ENCODE measurements at places on chromosomes 3 and 15.
A peak's percentile ranks its signal among the peaks of the same experiment; 100 is the strongest.

- no peaks in the 10 kb centered on the region for H3K4me1 ChIP-seq
- no peaks in the 10 kb centered on the region for H3K36me3 ChIP-seq
- no peak overlapping the region for H3K27ac ChIP-seq
- H3K4me3 ChIP-seq, result no peak overlapping the region
- no peaks in the 10 kb centered on the region for H3K27me3 ChIP-seq
- no peak for DNase-seq
These were observed 42.3 kb downstream of the TM4SF18 start for GRCh38 chr3:149291178-149291577.

GRCh38 chr15:34264076-34264475, 39.3 kb downstream of the EMC4 start:
- H3K36me3 ChIP-seq, result no peaks in the 10 kb centered on the region
- no peaks in the 10 kb centered on the region for H3K4me1 ChIP-seq
- no peak for DNase-seq
- H3K27ac ChIP-seq, result no peak overlapping the region
- H3K4me3 ChIP-seq, result no peak overlapping the region

- H3K4me3 ChIP-seq, result peak overlapping the region; percentile 25
- peak; percentile 76 for DNase-seq
- peaks cover 73% of the 10 kb centered on the region for H3K36me3 ChIP-seq
- no peaks in the 10 kb centered on the region for H3K27me3 ChIP-seq
- peaks cover 100% of the 10 kb centered on the region for H3K4me1 ChIP-seq
These were observed 15.2 kb downstream of the FSTL1 start for GRCh38 chr3:120435621-120436020.

GRCh38 chr3:195182470-195182795, 88.5 kb downstream of the XXYLT1 start:
- peak overlapping the region; percentile 47 for H3K27ac ChIP-seq
- no peaks in the 10 kb centered on the region for H3K27me3 ChIP-seq
- no peaks in the 10 kb centered on the region for H3K36me3 ChIP-seq
- peak overlapping the region; percentile 48 for H3K4me3 ChIP-seq
- peaks cover 26% of the 10 kb centered on the region for H3K4me1 ChIP-seq
- peak; percentile 83 for DNase-seq

GRCh38 chr15:58221591-58222241, 83.5 kb downstream of the AQP9 start:
- no peaks in the 10 kb centered on the region for H3K36me3 ChIP-seq
- DNase-seq, result peak; percentile 56
- no peak overlapping the region for H3K4me3 ChIP-seq

GRCh38 chr3:45958321-45958791, 15.1 kb downstream of the CXCR6 start:
- peak; percentile 95 for DNase-seq
- peak overlapping the region; percentile 70 for H3K27ac ChIP-seq
- no peak overlapping the region for H3K4me3 ChIP-seq

DNA sequence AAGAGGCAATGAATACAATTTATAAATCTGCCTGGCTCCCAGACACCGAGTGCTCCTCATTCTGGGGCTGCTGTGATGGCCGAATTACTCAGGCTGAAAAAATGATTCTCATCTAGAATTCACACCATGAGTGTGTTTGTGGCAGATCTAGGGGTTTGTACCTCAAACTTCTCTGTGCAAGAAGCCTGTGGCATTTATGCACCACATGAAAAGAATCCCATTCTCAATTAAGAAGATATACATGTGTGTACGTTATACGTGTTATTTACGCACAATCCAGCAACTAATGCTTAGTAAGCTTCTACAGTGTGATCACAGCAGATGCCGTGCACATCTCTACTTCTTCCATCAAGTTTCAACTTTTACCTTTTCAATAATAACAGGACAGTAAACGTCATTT, 476.8 kb downstream of the SHQ1 start:
- no peak for DNase-seq
- H3K4me1 ChIP-seq, result no peaks in the 10 kb centered on the region
- H3K4me3 ChIP-seq, result no peak overlapping the region
- H3K27ac ChIP-seq, result no peak overlapping the region
- no peaks in the 10 kb centered on the region for H3K27me3 ChIP-seq

GRCh38 chr3:18410205-18410604, 14.9 kb downstream of the SATB1 start:
- H3K27ac ChIP-seq, result no peak overlapping the region
- no peak overlapping the region for H3K4me3 ChIP-seq
- H3K4me1 ChIP-seq, result no peaks in the 10 kb centered on the region

- H3K36me3 ChIP-seq, result no peaks in the 10 kb centered on the region
- H3K4me1 ChIP-seq, result peaks cover 5% of the 10 kb centered on the region
These were observed 93.2 kb upstream of the ARHGEF3 start for GRCh38 chr3:56894881-56895431.

- no peak overlapping the region for H3K27ac ChIP-seq
- no peak for DNase-seq
- H3K4me1 ChIP-seq, result no peaks in the 10 kb centered on the region
- H3K4me3 ChIP-seq, result no peak overlapping the region
- no peaks in the 10 kb centered on the region for H3K27me3 ChIP-seq
These were observed 183.3 kb downstream of the PDE8A start for GRCh38 chr15:85164841-85165466.

DNA sequence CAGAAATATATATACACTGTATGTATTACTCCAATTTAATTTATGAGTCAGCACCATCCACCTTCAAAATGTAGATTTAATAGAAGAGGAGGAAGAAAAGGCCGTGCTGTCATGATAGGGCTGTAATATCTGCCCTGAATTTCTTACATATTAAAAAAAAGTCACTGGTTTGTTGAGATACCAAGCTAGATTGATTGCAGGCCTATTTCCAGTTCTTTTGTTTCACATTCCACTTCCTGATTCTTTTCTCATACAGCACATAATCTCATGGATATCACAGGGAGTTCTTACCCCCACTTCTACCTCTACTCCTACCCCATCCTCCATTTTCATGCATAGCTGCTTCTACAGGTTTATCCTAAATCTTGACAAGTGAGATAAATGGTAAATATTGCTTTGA, 290.3 kb downstream of the ZBTB20 start:
- H3K36me3 ChIP-seq, result no peaks in the 10 kb centered on the region
- H3K27ac ChIP-seq, result no peak overlapping the region
- H3K27me3 ChIP-seq, result no peaks in the 10 kb centered on the region
- H3K4me3 ChIP-seq, result no peak overlapping the region

DNA sequence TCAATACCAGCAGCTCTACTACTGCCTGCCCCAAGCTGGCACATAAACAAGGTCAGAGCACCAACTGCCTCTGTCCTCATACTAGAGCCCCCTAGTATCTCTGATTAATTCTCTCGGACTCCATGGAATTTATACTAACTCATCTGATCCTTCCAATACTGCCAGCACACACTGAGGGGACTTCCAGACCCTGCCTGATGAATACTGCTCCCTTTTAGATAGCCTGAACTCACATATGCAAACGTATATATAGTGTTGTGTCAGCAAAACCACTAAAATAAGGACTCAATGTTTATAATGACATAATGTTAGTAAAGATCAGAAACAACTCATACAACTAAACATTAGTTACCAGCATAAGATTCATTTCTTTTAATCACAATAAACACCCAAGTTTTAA, 25.0 kb downstream of the CEP70 start:
- H3K36me3 ChIP-seq, result no peaks in the 10 kb centered on the region
- no peaks in the 10 kb centered on the region for H3K4me1 ChIP-seq
- DNase-seq, result no peak
- no peaks in the 10 kb centered on the region for H3K27me3 ChIP-seq
- no peak overlapping the region for H3K4me3 ChIP-seq

DNA sequence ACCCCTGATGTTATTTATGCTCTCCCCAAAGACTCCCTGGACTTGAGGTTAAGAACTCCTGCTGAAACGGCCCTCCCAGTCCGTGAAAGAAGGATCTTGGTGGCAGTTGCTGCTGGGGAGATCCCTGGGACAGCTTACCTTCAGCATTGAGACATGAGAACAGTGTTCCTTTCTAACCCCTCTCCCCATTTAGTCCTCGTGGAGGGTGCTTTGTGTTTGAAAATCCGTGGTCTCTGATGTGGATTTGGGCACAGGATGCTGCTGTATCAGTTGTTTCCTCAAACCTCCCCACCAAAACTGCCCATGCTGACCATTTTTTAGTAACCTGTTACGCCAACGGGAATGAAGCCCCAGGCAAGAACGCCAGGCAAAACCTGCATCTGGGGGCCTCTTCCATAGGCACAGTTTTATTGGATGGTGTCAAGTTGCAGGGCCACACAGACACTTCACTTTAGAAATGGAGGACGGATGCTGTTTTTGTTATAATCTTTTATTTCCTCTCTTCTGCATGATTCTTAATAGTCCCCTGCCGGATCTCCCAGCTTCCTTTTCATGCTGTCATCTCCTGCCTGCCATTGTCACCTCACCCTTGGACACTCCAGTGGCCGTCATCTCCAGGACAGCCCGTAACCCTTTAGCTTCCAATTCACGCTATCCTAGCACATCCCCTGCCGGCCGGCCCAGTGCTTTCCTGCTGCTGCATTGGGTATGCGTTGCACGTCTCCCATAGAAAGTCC, 31.7 kb upstream of the CEMIP start:
- no peak for DNase-seq
- peaks cover 15% of the 10 kb centered on the region for H3K4me1 ChIP-seq
- no peak overlapping the region for H3K4me3 ChIP-seq
- H3K27ac ChIP-seq, result no peak overlapping the region
- no peaks in the 10 kb centered on the region for H3K27me3 ChIP-seq

DNA sequence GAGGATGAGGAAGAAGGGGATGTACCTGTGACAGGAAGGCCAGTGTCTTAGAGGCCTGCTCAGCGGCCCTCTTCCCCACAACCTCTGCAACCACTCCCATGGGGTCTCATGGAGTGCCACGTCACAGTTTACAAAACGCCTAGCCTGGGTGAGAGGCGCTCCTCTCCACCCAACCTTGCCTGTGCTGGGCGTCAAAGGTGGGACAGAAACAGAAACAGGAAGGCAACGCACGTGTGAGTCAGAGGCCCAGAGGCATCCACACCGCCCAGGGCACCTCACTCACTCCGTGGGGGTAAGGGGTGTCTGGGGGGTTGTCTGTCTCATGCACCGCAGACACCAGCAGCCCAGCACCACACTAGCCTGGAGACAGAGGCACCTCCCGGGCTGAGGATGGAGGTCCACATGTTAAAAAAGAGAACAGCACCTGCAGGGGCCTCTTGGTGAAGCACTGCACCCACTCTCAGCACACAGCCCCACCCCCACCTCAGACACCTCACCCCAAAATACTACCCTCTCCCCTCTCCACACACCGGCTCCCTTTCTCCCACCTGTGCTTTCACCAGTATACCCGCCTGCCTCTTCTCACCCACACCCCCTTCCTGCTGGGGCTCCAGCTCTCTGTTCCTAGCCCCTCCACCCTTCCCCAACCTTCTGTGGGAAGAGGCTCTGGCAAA, 4.7 kb upstream of the CALML4 start:
- no peak overlapping the region for H3K4me3 ChIP-seq
- DNase-seq, result no peak
- no peaks in the 10 kb centered on the region for H3K27me3 ChIP-seq
- H3K4me1 ChIP-seq, result 0 out of 2 replicates have a peak, but pooled peaks cover 3% of the 10 kb centered on the region
- no peaks in the 10 kb centered on the region for H3K36me3 ChIP-seq

DNA sequence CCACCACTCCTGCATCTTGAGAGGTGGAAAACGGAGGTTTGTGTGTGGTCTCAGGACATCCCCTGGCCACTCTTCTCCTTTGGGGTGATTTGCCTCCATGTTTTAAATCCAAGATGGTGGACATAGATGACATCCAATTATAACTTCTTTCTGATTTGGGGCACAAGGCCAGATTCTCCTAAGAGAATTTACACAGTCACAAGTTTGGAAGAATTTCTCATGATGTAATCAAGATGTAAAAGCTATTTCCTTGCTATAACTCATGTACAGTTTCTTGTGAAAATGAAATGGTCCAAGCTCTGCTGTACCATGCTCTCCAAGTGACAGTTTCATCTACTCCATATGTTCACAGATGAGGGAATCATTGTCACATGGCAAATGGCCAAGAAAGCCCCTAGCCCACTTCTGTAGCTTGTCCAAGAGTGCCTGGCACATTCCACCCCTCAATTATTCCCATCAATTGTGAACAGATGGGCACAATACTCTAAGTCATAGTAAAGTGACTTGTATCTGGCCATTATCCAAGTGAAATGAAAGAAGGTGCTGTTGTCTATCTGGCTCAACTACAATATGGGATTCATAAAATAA, 134.6 kb upstream of the ROPN1 start:
- no peak for DNase-seq
- H3K4me3 ChIP-seq, result no peak overlapping the region
- no peaks in the 10 kb centered on the region for H3K27me3 ChIP-seq
- H3K4me1 ChIP-seq, result 0 out of 2 replicates have a peak, but pooled peaks cover 5% of the 10 kb centered on the region

GRCh38 chr3:19769694-19770093, 164.3 kb downstream of the EFHB start:
- H3K4me3 ChIP-seq, result no peak overlapping the region
- H3K36me3 ChIP-seq, result no peaks in the 10 kb centered on the region
- no peak for DNase-seq
- H3K27ac ChIP-seq, result no peak overlapping the region

- no peak overlapping the region for H3K4me3 ChIP-seq
- no peaks in the 10 kb centered on the region for H3K36me3 ChIP-seq
- H3K27me3 ChIP-seq, result peaks cover 99% of the 10 kb centered on the region
- no peak overlapping the region for H3K27ac ChIP-seq
- H3K4me1 ChIP-seq, result no peaks in the 10 kb centered on the region
These were observed 7.6 kb upstream of the FOXB1 start for GRCh38 chr15:59996298-59997041.

- DNase-seq, result no peak
- peaks cover 42% of the 10 kb centered on the region for H3K36me3 ChIP-seq
- H3K4me1 ChIP-seq, result no peaks in the 10 kb centered on the region
- no peak overlapping the region for H3K27ac ChIP-seq
- no peaks in the 10 kb centered on the region for H3K27me3 ChIP-seq
- H3K4me3 ChIP-seq, result no peak overlapping the region
These were observed 53.4 kb downstream of the LDHAL6B start for GRCh38 chr15:59260090-59260489.

- peak overlapping the region; percentile 85 for H3K4me3 ChIP-seq
- peak overlapping the region; percentile 97 for H3K27ac ChIP-seq
- no peaks in the 10 kb centered on the region for H3K27me3 ChIP-seq
- DNase-seq, result peak; percentile 93
- peaks cover 19% of the 10 kb centered on the region for H3K4me1 ChIP-seq
These were observed 1.0 kb upstream of the ATP1B3 start for GRCh38 chr3:141875374-141875892.
